ENCODE measurements at places on chromosomes 11 and 22.

GRCh38 chr22:29310863-29311339, 4.5 kb downstream of the GAS2L1 start:
- peak; percentile 52 for DNase-seq

DNA sequence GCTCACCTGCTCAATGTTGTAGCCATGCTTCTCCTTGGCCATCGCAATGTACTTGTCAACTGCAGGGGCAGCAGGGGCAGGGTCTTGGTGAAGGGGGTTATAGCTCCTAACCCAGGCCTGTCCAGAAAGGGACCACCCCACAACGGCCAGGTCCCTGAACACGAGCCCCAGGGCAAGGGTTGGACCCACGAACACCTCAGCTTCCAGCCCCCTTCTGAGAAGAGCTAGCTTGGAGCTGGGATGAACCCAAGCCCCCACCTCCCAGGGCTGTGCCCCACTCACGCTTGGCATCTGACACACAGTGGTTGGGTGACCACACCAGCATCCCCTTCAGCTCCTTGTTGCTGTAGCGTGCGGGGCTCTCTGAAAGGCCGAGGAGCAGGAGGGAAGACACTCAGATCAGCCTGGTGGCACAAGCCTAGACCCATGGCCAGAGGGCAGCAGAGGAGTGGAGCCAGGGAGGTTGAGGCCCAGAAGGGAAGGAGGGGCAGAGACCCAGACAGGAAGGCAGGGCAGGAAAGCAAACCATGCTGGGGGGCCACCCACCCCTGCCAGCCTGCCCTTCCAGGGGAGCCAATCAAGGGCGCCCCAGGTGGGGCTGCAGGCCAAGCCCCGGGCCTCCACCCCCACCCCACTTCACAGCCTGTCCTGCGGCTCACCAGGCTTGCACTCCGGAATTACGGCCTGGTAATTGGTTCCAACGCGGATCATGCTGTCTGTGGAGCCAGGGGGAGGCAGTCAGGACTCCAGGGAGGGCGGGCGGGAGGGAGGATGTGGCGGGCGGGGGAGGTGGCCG, 1.9 kb downstream of the RCOR2 start:
- DNase-seq = no peak

DNA sequence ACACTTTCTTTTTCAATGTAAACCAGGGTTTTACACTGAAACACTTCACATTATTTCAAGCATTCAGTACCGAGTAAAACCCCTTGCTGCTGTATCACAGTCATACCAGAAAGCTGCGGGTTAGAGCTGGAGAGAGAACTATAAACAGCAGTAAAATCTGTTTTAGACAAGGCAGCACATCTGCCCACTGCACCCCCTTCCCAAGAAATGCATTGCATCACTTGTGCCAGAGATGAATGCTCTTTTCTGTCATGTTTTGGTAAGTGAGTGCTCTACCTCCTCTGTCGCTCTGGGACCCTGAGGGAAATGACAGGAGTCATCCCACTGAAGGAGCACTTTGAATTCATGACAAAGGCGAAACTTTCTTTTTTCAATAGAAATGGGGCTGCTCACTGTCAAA, 107.2 kb downstream of the MAML2 start:
- peak; percentile 52 for DNase-seq

DNA sequence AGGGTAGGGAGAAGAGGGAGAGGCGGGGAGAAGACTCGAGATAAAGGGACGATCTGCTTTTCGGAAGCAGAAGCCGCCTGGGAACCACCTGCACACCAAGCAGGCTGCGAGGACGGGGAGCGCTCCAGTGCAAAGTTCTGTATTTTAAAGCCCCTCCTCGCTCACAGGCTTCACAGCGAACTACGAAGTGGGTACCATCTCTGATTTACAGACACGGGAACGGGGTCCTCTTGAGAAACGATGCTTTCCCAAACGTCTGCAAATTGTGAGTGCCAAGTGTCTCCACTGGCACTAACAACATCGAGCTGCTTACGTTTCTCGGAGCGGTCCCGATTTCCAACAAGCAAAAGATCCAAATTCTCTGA, 700 bp upstream of the STX3 start:
- peak; percentile 25 for DNase-seq

DNA sequence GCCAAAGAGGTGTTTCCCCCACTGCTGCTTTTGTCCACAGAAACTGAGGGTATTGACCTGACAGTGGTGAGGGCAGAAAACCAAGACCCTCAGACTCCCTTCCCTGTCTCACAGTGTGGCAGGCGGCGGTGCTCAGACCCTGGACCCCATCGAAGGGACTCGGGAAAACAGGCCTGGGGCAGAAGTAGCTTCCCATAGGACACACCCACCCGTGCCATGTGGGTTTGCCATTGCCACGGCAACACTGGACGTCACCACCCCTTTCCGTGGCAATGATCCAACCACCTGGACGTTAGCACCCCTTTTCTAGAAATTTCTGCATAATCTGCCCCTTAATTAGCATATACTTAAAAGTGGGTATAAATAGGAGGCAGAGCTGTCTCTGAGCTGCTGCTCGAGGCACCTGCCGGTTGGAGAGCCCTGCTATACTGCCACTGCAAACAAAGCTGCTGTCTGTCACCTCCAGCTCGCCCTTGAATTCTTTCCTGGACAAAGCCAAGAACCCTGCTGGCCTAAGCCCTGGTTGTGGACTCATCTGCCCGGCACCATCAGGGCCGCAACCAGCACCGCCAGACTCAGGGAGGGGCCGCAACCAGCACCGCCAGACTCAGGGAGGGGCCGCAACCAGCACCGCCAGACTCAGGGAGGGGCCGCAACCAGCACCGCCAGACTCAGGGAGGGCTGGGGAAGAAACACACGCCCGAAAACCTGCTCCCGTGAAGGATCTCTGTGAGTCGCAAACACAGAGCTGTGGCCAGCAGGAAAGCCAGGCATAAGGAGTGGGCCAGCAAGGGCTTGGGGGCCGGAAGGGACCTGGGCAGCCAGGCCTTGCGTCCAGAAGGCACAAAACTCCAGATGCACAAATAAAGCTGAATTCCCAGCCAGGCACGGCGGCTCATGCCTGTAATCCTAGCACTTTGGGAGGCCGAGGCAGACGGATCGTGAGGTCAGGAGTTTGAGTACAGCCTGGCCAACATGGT, 10.4 kb downstream of the MLC1 start:
- DNase-seq = no peak

GRCh38 chr11:565921-566509, 5.2 kb downstream of the RASSF7 start:
- no peak for DNase-seq

- DNase-seq = peak; percentile 20
Measured at GRCh38 chr11:18393581-18394274, 635 bp upstream of the LDHA start.

DNA sequence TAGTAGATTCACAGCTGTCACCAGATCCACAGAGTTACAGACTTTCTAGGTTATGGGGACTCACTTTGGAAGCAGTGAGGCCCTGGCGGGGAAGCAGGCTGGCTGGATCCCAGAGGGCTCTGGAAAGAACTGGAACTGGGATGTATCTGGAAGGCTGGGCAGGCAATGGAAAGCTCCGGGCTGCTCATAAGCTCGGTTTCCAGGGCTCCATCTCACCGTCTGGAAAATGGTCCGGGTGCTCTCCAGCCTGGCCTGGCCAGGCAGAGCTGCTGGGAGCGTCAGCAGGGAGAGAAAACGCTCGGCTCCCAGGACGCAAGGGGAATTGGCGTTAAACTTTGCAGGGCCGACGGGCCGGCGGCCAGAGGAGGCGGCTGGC, 335 bp upstream of the SEZ6L start:
- DNase-seq = no peak

- no peak for DNase-seq
Measured at GRCh38 chr11:63536669-63537292, at the start of gene PLAAT4. TSS of gene PLAAT4 (plus strand) at chr11:63536808. CDS start at chr11:63536869, 61 bp downstream.

GRCh38 chr11:118527109-118527508, at the start of gene TTC36:
TSS of gene TTC36 (plus strand) at chr11:118527474. CDS start at chr11:118527495, 21 bp downstream.
- DNase-seq = no peak

GRCh38 chr11:74672956-74673692, 58.1 kb downstream of the CHRDL2 start:
- no peak for DNase-seq

- DNase-seq = peak; percentile 66
Measured at GRCh38 chr22:31969789-31970489, 25.6 kb downstream of the YWHAH start.

GRCh38 chr11:63747011-63747410, 21.6 kb downstream of the ZFTA start:
- DNase-seq = no peak

- no peak for DNase-seq
Measured at GRCh38 chr22:39946126-39946502, 14.1 kb upstream of the TMA7B start.

GRCh38 chr22:41831383-41831782, 1.5 kb upstream of the SREBF2 start:
- no peak for DNase-seq

DNA sequence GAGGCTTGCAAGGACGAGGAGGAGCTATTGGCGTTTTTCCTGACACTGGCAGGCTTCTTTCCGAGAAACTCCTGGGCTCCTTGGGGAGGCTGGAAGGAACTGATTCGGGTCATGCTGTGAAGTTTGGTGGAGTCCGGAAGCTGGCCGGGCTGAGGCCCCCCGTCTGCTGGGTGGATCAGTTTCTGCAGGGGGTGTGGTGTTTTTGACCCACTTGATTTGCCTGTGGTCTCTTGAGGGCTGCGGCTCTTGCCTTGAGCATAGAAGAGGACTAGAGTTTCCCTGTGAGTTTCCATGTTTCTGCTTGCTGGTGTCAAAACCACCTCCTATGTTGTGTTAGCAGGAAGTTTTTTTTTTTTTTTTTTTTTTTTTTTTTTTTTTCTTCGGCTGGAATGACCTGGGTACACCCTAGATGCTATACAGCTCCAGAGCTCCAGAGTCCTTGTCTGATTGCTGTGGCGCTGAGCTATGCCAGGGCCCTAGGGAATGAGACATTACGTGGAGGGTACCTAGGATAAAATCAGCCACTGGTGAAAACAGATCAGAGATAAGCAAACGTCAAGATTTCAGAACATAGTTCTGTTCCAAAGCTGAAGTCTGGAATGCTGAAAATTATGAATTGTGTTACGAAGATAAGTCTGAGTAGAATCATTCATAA, 728 bp downstream of the TBC1D22A start:
- no peak for DNase-seq

DNA sequence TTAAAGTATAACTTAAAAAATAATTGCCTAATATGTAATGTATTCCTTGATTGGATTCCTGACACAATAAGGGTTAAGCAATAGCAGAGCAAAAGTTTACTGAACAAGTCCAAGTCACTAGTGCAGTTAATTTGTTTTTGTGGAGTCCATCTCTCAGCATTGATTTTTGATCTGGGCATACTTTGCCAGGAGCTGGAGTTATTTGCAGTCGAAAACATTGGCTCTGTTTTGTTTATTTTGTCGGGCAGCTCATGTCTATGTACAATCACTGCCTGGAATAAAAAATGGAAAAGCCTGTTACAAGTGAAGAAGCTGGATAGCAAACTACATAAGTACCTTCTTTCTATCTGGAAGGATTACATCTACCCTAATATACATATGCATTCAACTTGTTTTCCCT, 625.2 kb downstream of the CNTN5 start:
- no peak for DNase-seq

- DNase-seq = no peak
Measured at GRCh38 chr11:70566768-70567530, 168.6 kb downstream of the CTTN start.

DNA sequence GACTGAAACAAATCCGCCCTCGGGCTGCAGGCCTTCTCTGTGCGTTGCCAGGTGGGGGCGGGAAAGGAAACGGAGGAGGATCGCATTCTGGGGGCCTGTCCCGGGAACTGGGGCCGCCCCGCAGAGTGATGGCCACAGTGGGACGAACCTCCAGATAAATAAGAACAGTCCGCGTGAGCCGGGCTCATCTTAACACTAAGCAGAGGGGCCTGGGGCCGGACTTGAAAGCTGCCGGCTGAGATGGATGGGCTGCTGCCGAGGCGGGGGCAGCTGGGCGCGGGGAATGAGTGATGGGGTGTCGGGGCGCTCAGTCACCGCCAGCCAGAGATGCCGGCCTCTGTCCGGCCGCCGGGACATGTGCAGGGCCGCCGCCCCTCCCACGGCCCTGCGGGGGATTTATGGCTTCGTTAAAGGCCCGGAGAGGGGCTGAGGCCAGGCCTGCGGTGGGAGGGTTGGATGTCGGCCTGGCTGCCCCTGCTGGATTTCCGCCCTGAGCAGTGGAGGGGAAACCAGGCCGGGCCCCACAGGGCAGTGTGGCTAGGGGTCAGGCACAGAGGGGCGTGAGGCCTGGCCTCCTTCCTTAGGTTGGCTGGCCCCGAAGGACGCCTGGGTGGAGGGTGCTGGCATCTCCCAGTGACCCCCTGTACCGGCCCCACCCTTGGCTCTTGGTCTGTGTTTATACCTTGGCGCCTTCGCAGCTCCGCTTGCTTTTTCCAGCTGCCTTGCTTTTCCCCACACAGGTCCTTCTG, 45.3 kb upstream of the CD82 start:
- DNase-seq = no peak

GRCh38 chr11:129813231-129813791, 2.3 kb upstream of the TMEM45B start:
- no peak for DNase-seq

- DNase-seq = no peak
Measured at GRCh38 chr11:102553835-102554282, 23.3 kb upstream of the MMP7 start.

GRCh38 chr22:28909375-28909774, 26.0 kb downstream of the ZNRF3 start:
- peak; percentile 79 for DNase-seq

DNA sequence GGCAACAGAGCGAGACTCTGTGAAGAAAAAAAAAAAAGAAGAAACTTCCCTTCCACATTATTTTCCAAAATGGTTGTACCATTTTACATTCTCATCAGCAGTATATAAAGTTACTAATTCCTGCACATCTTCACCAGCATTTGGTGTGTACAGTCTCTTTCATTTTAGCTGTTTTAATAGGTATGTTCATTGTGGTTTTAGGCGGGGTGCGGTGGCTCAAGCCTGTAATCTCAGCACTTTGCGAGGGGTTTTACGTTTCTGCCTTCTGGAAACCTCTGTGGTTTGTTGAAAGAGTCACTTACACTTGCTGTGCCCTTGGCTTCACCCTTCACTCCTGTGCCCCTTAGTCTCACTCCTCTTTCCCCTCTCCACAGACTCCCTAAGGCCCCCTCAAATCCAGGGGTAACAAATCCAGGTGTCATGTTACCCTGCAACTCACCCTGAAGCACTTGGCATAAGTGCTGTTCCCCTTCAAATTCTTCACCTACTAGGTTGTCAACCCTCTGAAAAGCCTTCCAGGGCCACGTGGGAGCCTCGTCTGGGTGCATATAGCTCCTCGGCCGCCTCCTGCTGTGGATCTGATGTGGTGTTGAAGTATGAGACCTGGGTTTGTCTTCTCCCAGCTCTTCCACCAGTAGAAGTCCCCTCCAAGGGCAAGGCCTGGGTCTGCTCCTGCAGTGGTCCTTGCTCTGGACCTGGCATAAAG, 20.8 kb downstream of the TOB2 start:
- DNase-seq = no peak

DNA sequence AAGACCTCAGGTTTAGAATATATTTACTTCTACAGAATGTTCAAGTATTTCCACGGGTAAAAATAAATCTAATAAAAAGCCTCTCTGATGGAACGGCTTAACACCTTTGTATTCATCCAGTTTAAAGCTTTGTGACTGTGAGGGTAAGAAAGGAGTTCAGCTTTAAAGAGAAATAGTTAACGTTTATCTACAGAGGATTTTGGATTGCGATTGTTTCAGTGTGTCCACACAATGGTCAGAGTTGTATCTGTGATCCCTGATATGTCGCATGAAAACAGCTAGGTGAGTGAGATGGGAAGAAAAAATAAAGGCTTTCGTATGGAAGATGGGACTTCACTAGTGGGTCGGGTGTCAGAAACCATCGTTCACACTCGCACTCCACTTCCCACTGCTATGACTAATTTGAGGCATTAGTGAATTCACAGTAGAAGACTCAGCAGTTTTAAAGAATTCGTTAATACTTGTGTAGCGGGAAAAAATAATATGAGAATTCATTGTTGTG, 1.6 kb downstream of the APLP2 start:
- DNase-seq = no peak
